ENCODE measurements at places on chromosomes 6 and 20.
A peak's percentile ranks its signal among the peaks of the same experiment; 100 is the strongest.

DNA sequence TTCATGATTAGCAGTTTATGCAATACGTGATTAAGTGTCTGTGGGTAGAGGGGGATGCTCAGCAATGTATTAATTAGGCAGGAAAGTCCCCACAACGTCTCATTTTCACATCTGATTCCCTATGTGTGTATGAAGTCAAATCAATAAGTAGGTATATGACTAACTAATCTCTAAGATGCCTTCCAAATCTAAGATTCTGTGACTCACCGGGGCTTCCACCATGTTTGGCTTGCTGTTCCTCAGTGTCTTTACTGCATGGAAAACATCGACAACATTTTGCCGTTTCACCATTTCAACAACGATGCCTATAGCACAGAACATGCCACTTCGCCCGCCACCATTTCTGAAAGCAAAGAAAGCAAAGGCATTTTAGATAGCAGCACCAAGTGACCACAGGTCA is 72.0 kb upstream of the THEMIS start:
- DNase-seq = peak; percentile 53

GRCh38 chr20:36085686-36086267 is 68.8 kb upstream of the EPB41L1 start:
- DNase-seq = no peak

GRCh38 chr6:49453221-49453620 is 9.8 kb downstream of the MMUT start:
- no peak for DNase-seq

DNA sequence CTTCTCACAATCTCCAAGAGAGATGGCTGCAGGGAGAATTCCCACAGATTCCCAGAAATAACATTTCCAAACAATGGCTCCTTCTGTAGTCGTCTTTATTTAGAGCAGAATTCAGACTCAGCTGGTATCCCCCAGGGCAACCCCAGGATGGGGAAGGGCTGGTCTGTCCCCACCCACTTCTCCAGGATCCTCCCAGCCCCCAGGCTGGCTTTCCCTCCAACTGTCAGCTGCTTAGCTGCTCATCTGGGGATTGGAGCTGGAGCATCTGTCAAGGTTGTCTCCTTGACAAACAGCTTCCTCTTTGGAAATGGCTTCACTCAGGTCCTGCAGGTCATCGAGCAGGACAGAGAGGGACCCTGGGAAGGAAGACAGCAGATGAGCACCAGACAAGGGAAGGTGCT is 3.5 kb upstream of the PSORS1C2 start:
- no peak for DNase-seq

GRCh38 chr6:39553029-39553428 is 172.2 kb downstream of the KIF6 start:
- DNase-seq = no peak

DNA sequence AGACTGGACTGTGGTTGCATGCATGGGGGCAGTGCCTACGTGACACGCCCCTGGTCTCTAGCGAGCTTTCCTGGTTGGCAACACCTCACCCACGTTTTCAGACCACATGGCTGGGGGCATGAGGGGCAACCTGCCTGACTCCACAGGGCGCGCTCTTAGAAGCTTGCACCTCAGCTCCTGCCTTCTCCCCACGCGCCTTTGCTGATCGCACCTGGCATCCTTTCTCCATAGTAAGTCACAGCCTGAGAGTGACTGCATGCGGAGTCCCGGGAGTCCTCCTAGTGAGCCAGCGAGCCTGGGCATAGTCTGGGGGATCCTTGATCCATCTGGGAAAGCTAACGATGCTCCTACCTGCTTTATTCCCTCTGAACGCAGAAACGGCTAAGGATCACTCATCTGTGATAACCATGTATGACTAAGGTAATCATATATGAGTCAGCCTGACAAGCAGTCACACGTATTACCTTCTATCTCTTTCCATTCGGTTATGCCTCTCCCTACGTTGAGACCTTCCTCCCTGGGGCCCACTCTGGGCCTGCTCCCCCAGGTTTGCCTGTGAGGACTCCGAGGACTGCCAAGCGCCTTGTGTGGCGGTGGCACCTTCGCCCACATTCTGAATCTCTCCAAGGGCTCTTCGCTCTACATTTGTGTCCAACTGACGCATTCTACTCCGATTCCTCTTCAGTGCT is 4.5 kb downstream of the TCFL5 start:
- no peak for DNase-seq

DNA sequence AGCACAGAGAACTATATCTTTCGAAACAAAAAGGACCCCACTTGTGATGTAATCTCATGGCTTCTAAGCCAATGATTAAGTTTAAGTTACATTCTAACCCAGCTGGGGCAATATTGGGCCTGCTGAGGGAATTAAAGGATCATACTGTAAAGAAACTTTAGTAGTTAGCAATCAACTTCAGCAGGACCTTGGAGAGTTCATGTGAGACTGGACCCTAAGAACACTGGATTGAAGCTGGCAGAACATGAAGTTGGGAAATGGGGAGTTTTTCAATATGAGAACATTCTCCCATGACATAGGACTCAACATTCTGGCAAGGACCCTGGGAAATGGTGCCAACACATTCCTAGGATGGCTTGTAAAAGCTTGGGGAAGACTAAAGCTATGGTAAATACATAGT is 516.2 kb downstream of the PKHD1 start:
- DNase-seq = no peak

DNA sequence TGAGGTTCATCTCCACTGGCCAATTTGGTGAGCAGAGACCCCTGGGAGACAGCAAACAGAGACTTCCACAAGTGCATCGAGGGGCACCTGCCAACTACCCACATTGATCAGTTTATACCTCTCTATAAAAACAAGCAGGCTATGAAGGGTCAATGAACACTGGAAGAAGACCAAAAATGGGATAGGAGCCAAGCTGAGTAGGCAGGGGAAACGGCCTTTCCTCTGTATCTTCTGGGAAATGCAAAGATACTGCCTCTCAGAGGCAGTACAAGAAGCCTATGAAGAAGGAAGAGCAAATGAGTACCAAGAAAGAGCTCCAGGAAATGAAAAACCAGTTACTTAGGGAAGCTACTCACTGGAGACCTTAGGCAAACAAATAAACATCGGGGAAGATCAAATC is 247.7 kb downstream of the GMDS start:
- no peak for DNase-seq

- DNase-seq = no peak
Observed at GRCh38 chr20:51412333-51412871, 130.1 kb downstream of the NFATC2 start.

All from stimulated activated CD4-positive, alpha-beta T cell treated with anti-CD3 and anti-CD28 coated beads, Interleukin-1b, Interleukin-23, amount 100 ng/mL, for 48 hours (primary cell).